ENCODE measurements at places on chromosomes 6 and 20.

- DNase-seq: no peak
Observed at GRCh38 chr6:122623279-122623678, 13.1 kb downstream of the PKIB start.

- no peak for DNase-seq
Observed at GRCh38 chr6:10434235-10434634, 19.4 kb upstream of the TFAP2A start.

DNA sequence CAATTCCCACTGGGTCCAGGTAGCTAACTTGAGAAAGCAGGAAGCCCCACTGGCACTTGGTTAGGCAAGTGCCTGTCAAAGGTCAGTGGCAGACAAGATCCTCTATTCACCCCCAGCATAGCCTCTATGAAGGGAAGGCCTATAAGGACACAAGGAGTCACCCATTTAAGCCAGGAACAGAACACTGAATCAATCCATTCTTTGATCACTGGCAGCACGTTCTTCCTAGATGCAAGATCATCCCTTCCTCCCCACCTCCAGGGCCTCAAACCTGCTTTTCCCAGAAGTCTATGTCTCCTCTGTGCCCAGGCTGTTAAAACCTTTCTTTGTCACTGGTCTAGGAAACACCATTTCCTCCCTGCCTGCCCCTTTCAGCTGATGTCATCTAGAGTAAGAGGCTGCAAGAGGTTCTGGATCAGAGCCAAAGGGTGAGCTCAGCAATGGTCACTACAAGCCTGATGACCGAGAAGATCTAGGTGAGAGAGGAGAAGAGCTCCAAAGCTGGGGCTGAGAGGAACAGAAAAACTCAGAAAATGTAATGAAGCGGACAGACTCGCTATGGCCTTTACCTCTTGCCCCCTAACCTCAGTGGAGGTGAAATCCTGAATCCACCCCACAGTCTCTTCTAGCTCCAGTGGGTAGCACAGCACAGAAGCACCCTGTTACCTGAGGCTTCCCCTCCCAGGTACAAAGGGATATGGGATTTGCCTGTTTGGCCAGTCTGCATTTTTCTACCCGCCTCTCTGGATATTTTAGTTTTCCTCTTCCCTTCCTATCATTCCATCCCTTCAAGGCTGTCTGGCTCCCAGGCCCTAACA is 1.8 kb downstream of the GTPBP2 start:
- DNase-seq: no peak

- DNase-seq: no peak
Observed at GRCh38 chr6:118401325-118401975, 146.6 kb upstream of the PLN start.

DNA sequence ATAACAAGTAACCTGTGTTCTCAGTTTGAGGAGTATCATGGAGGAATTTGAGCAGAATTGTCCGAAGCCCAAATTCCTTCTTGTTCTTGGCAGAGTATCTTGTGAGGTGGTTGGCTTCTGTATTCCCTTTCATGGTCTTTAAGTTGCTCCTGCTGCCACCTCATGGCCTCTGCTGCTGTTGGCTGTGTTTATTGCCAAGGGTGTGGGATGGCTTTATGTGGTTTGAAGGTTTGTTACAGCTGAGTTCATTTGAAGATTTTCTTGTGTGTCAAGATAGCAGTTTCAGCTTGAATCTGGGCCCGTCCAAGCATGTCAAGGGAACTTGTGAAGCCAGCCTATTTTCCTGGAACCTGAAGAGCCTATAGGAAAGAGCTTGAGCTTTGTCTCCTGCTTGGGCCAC is 20.2 kb upstream of the TTK start:
- peak; percentile 9 for DNase-seq

DNA sequence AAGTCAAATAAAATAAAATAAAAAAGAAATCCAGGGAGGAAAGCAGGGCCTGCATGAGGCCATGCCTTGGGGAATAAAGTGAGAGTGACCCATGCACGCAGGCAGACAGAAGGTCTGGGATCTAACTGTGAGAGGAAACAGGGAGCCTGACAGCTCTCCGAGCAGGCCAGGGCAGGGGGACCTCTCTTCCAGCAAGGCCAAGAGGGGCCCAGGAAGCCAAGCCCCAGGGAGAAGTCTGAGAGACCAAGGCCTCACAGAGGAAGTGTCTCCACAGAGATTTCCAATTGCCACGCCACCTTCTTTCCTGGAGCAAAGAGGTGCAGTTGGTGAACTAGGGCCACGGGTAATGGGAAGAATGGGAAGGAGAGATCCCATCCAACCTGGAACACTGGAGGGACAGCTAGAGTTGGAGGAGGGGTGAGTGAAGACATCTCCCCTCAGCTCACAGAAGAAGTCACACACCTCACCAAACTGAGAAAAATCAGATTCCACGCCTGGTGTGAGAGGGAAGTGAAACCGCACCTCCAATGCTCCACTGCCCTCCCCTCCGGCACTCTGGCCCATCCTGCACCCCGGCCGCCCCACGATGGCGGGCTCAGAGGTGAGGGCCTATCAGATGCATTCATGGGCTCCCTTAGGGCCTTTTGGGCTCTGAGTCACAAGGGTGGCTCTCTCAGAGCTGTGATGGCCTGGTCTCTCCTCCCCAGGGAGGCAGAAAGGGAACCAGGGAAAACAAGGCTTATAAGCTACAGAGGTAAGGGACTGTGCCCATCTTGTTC is 25.1 kb upstream of the TAF8 start:
- no peak for DNase-seq

DNA sequence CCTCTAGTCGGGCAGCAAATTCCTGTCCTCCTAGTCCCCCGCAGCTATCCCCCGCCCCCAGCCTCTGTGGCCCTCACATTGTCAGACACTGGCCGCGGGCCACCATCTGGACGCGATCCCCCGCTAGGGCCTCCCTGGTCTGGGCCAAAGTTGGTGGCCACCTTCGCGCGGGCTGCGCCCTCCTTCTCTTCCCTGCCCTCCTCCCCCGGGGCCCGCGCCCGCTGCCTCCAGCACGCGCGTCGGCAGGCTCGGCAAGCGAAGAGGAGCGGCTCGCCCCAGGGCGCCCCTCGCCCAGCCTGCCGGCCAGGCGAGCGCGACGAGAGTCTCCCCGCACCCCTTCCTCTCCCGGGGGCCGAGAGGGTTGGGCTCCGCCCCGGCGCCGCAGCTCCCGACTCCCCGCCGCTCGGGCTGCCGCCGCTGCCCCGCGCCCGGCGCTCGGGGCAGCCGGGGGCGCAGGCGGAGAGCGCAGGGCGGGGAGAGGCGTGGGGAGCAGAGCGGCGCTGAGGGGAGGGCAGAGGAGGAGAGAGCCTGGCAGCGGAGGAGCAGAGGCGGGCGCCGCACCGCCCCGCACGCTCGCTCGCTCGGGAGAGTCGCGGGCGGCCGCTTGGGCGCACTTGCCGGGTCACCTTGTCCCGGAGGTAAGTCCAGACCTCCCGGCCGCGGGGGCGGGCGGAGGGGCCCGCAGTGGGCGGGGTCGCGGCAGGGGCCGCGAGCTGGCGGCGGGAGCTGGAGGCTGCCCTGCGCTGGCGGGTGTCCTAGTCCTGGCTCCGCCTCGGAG is at the start of gene SYNDIG1:
TSS of gene SYNDIG1 (plus strand) at position 514 of the 778 bp plus-strand sequence. CDS start 73,469 bp downstream, outside the sequence.
- DNase-seq: no peak

DNA sequence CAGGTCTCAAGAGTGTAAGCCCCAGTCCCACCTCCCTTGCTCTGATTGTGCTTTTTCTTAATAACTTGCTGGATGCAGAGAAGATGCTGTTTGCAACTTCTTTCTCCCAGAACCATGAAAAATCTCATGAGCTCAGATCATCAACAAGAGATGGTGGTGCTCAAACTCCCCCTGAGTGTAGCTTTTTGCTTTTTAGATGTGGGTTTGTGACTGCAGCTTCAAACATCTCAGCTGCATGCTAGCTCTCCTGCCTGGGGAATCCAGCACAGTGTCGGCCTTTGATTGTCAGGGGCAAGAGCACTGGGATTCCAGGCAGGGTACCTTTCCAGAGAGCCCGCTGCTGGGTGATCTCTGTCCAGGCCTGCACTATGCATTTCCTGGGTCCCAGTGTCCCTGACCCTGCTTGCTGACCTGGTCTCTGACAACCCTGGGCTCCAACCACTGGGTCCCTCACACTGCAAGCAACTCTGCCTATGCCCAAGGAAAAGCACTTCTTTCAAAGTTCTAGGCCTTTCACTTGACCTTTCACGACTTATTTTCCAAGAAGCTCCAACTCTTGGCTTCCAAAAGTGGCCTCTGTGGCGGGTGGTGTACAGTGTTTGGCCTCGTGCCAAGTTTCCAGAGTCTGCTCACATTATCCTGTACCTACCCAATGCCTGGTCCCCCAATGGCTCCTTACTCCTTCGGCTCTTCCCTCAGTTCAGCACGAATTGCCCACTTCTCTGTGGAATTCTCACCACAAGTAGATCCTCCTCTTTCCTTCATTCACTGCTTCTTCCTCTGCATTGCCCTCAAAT is 69.7 kb upstream of the LY86 start:
- DNase-seq: no peak

GRCh38 chr20:35698298-35699126 is 640 bp downstream of the NFS1 start:
- no peak for DNase-seq

DNA sequence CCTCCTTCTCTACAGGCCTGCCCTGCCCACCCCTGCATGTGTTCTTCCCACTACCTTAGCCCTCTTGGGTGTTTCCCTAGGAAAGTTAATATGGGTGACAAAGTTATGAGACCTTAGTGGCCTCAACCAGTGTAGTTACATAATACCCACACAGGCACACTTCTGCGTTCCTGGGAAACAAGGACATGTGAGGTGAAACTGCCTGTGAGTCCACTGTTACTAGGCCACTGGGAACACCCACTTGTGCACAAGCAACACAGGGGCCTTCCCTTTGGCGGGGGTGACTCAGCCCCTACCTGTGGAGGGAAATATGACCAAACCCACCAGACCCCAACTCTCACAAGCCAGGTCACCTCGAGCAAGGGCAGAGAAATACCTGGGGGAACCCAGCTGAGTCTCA is 12.8 kb downstream of the PI16 start:
- no peak for DNase-seq

DNA sequence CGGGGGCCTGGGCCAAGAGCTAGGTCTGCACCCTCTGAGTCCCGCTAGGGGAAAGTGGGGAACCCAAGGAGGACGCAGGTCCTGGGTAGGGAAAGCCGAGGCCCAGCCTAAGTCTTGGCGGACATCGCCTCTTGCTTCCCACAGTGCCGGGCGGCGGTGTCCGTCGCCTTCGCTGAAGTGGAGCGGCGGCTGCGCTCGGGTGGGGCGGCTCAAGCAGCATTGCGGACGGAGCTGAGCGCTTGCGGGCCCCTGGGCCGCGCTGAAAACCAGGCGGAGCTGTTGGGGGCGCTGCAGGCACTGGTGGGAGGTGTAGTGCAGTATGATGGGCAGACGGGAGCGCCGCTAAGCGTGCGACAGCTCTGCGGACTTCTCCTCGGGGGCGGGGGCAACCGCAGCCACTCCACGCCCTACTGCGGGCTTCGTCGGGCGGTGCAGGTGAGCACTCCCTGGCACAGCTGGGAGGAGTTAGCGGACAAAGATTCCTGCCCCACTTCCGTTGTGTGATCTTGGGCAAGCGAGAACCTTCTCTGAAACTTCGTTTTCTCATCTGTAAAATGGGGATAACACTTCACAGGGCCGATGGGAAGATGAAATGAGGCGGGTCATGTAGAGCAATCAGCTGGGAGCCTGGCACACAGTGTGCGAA is 4.2 kb downstream of the PRSS16 start:
- peak; percentile 74 for DNase-seq

All from activated naive CD4-positive, alpha-beta T cell treated with Interleukin-2 at 50 U/mL for 16 hours (primary cell).